Spleen (tissue), 13 donors: ENCODE measurements at places on chromosomes 16 and 17. TPM values are rescaled to one million over a fixed set of nuclear protein-coding genes. Genes with fewer than 3 reads are reported as not detected.
A peak's percentile ranks its signal among the peaks of the same experiment; 100 is the strongest.

GRCh38 chr16:68902969-68903345 is 59.6 kb downstream of the TANGO6 start:
- DNase-seq, result no peak
- no peaks in the 10 kb centered on the region for H3K27me3 ChIP-seq
- no peaks in the 10 kb centered on the region for H3K4me1 ChIP-seq

DNA sequence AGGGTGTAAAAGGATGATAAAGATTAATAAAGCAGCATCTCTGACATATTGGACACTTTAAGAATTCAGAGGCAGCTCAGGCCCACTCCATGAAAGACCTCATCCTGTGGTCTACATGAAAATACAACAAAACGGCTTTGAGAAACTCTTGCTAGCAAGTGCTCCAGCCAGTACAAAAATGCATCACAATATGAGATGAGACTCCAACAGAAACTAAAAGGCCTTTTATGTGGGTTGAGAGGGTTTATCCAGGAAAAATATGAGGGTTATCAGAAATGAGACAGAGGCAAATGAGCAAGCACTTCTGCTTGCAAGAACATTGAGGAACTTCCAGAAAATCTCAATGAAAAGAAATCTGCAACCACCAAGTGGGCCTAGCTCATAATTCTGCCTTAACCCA is 65.7 kb downstream of the LITAF start:
- DNase-seq, result no peak
- H3K4me3 ChIP-seq, result no peak overlapping the region
- H3K27ac ChIP-seq, result no peak overlapping the region
- H3K27me3 ChIP-seq, result no peaks in the 10 kb centered on the region

DNA sequence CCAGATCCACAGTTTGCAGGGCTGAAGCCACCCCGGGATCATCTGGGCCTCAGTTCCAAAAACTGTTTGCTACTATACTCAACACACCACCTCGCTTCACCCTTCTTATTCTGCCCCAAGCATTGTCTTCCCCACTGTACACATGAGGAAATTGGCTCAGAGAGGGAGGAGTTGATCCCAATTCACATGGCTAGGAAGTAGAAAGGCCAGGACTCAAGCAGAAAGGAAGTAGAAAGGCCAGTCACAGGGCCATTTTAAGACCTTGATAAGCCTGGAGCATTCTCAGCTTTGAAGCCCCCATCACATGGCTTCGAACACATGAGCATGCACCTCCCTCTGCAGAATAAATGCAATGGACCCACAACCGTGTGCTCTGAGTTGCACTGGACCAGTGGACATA is 7.7 kb upstream of the PRSS22 start:
- peaks cover 4% of the 10 kb centered on the region for H3K4me1 ChIP-seq
- H3K36me3 ChIP-seq, result no peaks in the 10 kb centered on the region
- peak; percentile 11 for DNase-seq
- no peak overlapping the region for H3K4me3 ChIP-seq
- H3K27ac ChIP-seq, result peak overlapping the region; percentile 62
- no peaks in the 10 kb centered on the region for H3K27me3 ChIP-seq

DNA sequence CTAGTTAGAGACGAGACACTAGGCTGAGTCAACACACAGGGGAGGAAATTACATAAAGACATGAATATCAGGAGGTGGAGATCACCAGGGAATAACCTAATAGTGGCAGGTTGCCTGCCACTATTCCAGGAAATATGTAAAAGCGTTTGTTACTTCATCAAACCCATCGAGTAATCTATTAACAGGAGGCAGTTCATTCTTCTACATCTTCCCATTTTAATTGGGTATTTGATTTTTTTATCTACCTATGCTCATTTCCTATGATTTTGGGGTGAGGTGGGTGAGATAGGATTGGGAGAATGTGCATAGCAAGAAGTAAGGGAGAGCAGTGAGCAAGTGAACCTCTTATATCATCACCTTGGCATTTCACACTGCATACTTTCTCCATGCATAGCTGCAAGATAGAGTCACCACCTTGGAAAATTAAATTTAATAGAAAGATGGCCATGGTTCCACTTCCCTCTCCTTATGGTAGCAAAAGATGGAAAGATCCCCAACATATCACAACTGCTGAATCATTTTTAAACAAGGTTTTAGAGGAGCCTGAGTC is 312.2 kb downstream of the TMEM114 start:
- H3K4me1 ChIP-seq, result no peaks in the 10 kb centered on the region
- no peaks in the 10 kb centered on the region for H3K27me3 ChIP-seq
- no peaks in the 10 kb centered on the region for H3K36me3 ChIP-seq
- DNase-seq, result no peak
- H3K27ac ChIP-seq, result no peak overlapping the region

- H3K27me3 ChIP-seq, result peaks cover 22% of the 10 kb centered on the region
- no peaks in the 10 kb centered on the region for H3K4me1 ChIP-seq
- H3K4me3 ChIP-seq, result no peak overlapping the region
- no peak for DNase-seq
Observed at GRCh38 chr16:86033971-86034370, 135.0 kb downstream of the IRF8 start.

DNA sequence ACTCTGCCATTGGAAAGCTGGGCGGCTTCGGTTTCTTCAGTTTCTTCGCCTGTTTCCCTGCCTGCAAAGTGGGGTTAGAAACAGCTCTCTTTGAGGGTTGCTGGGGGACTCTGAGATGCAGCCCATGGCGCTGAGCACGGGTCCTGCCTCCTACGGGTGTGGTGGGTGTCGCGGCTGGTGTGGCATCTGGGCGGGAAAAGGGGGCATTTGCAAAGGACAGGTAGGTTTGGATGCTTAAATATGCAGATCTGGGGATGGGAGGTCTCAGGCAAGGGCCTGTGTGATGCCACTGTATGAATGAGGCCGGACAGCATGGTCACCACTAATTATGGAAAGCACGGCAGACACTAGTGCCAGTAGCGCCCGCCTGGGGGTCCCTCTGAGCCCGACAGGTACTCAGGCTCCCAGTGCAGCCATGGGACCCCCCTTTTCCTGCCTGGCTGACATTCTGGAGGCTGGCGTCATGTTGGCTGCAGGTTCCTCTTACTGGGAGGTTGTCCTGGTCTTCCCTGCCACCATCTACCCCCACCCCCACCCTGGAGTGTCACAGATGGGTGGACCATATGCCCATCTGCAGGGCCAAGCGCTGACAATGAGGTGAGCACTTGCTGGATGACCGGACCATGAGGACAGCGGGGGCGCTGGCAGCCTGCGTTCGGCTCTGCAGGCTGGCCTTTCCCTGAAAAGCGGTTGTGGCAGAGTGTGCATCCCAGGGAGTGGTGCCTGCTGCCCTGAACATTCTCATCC is 237.7 kb downstream of the SEC14L1 start:
- no peak overlapping the region for H3K4me3 ChIP-seq
- peak overlapping the region; percentile 94 for H3K27ac ChIP-seq

DNA sequence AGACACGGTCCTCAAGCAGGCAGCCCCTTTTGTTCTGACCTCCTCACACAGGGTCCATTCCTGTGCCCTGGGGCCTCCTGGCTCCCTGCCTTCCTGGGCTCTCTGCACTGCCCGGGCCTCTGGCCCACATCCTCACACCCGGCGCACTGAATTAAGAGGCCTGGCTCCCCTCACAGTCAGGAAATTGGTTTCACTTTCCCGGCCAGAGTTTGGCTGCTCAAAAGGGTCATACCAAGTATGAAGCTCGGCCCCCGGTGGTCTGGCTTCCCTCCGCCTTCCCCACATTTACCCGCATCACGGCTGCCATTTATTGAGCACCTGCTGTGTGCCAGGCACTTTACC is 220.0 kb downstream of the NTN1 start:
- H3K4me1 ChIP-seq, result peaks cover 21% of the 10 kb centered on the region
- H3K27me3 ChIP-seq, result no peaks in the 10 kb centered on the region
- H3K36me3 ChIP-seq, result no peaks in the 10 kb centered on the region
- peak overlapping the region; percentile 81 for H3K27ac ChIP-seq

DNA sequence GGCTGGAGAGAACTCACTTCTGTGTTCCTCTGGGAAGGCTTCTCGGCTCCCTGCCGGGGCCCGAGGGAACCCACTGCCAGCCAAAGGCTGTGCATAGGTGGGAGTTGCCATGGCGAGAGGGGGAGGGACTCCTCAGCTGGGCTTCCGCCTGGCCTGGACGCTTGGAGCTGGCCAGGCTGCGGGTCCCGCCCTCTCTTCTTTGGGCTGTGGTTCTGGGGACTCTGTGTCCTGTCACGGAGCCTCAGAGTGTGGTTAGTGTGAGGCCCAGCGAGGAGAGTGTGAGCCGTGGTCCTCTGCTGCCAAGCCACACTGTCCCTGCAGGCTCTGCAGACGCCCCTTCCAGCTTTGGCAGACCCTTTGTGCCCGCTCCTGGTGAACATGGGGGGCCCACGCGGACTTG is 123.1 kb downstream of the OR1D5 start:
- no peak overlapping the region for H3K27ac ChIP-seq
- DNase-seq, result no peak
- no peaks in the 10 kb centered on the region for H3K27me3 ChIP-seq
- H3K36me3 ChIP-seq, result no peaks in the 10 kb centered on the region
- no peak overlapping the region for H3K4me3 ChIP-seq

- no peaks in the 10 kb centered on the region for H3K27me3 ChIP-seq
- no peak overlapping the region for H3K4me3 ChIP-seq
- peak overlapping the region; percentile 67 for H3K27ac ChIP-seq
- H3K36me3 ChIP-seq, result no peaks in the 10 kb centered on the region
Observed at GRCh38 chr16:84833542-84834402, 14.0 kb downstream of the CRISPLD2 start.

DNA sequence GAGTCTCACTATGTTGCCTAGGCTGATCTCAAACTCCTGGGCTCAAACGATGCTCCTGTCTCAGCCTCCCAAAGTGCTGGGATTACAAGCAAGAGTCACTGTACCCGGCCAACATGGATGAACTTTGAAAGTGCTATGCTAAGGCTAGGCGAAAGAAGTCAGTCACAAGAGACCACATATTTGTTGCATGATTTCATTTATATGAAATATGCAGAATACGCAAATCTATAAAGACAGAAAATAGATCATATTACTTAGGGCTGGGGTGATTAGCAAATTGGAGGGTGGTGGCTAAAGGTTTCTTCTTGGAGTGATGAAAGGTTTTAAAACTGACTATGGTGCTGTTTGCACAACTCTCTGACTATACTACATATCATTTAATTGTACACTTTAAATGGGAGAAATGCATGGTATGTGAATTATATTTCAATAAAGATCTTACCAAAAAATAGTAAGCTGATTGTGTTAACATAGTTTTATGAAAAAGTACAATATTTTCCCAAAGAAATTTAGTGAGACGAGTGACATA is 1.2 kb upstream of the FLYWCH1 start:
- DNase-seq, result no peak
- no peaks in the 10 kb centered on the region for H3K27me3 ChIP-seq

- no peak within 1 kb of the TSS for H3K27ac ChIP-seq
- DNase-seq, result no peak
- no peak within 1 kb of the TSS for H3K4me3 ChIP-seq
- H3K27me3 ChIP-seq, result peaks cover 17% of the 10 kb centered on the region
- no peaks in the 10 kb centered on the region for H3K36me3 ChIP-seq
Observed at GRCh38 chr17:44389281-44389680, at the start of gene ITGA2B. Gene ITGA2B, minus strand, starts transcription at chr17:44389649. Its CDS starts 176 bp downstream, at chr17:44389473.

- H3K4me1 ChIP-seq, result peaks cover 8% of the 10 kb centered on the region
- peaks cover 23% of the 10 kb centered on the region for H3K27me3 ChIP-seq
- H3K4me3 ChIP-seq, result no peak overlapping the region
- no peak for DNase-seq
Observed at GRCh38 chr16:24670623-24671454, 58.6 kb upstream of the TNRC6A start.

DNA sequence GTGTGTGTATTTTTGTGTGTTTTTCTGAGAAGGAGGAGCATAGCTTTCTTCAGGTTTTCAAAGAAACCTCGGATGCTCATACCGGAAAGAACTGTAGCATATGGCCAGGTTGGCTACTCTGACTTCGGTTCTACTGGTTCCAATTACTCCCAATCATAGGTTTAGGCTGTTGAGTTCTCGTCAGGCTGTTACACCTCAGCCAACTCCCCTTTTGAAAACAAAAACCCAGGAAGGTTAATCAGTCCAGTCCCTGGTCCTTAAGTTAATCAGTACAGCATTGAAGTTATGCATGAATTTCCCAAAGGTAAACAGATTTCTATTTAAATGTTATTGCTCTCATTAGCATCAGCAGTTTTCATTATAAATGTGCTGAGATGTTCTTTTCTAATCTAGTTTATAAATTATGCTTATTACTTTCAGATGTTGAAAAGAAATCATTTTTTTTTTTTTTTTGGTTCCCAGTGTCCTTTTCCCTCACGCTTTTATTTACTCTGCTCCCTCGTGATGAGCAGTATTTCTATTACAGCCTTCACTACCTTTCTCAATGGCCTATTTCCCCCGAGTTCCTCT is 111.0 kb downstream of the NPIPB5 start:
- no peaks in the 10 kb centered on the region for H3K36me3 ChIP-seq
- H3K4me3 ChIP-seq, result no peak overlapping the region
- DNase-seq, result no peak
- no peaks in the 10 kb centered on the region for H3K27me3 ChIP-seq
- no peaks in the 10 kb centered on the region for H3K4me1 ChIP-seq

DNA sequence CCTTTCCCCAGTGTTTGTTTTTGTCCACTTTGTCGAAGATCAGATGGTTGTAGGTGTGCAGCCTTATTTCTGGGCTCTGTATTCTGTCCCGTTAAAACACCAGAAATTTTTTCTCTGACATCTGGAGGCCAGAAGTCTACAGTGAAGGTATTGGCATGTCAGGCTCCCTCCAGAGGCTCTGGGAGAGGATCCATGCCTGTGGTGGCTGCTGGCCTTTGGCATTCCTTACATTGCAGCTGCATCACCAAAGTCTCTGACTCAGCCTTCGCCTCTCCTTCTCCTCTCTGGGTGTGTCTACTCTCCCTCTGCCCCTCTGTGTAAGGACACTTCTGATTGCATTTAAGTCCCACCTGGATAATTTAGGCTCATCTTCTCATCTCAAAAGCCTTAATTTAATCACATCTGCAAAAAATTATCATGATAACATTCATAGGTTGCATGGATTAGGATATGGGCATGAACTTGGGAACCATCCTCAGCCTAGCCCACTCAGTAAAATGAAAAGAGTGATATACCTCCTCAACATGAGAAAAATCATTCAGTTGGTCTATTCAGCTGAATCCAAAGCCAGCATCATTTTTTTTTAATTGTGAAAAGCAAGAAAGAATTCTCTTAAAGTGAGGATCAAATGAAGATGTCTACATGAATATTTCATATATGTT is 78.0 kb downstream of the MAP2K6 start:
- no peaks in the 10 kb centered on the region for H3K4me1 ChIP-seq
- no peak overlapping the region for H3K27ac ChIP-seq
- no peaks in the 10 kb centered on the region for H3K36me3 ChIP-seq
- no peaks in the 10 kb centered on the region for H3K27me3 ChIP-seq
- no peak overlapping the region for H3K4me3 ChIP-seq

Gene PDILT
- total RNA-seq, result not detected

Gene HOXB4
- 1.9 TPM for total RNA-seq

Gene NATD1
- 21.2 TPM for total RNA-seq

Gene METTL16
- total RNA-seq, result 38.2 TPM

Gene SLC13A5
- total RNA-seq, result 5.6 TPM

Gene DNAH17
- not detected for total RNA-seq
